ENCODE measurements at places on chromosomes 1 and 21. TPM values are rescaled to one million over a fixed set of nuclear protein-coding genes. Genes with fewer than 3 reads are reported as not detected.

DNA sequence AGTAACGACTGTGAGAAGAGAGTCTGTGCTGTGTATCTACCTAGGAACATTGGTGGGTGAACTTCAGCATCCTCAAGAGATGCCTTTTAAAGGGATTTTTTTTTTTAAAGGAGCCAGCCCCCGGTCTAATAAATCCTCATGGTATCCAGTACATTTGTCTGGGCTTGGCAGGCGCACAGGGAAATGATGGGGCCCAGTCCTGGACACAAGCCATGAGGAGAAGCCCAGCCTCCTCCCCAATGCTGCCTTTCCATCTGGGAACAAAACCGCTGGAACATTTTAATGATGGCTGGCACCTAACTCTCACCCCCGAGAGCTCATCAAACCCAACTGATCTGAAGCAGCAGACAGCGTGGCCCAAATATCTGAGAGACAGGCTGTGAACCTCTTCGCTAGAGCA is 64.2 kb downstream of the ACOT7 start:
- H3K36me3 ChIP-seq = no peaks in the 10 kb centered on the region
- DNase-seq = no peak
- H3K27ac ChIP-seq = no peak overlapping the region
- no peak overlapping the region for H3K4me3 ChIP-seq
- no peaks in the 10 kb centered on the region for H3K27me3 ChIP-seq

- H3K4me1 ChIP-seq = no peaks in the 10 kb centered on the region
- no peaks in the 10 kb centered on the region for H3K27me3 ChIP-seq
- H3K36me3 ChIP-seq = no peaks in the 10 kb centered on the region
Measured at GRCh38 chr1:54417123-54417522, 10.9 kb upstream of the SSBP3 start.

DNA sequence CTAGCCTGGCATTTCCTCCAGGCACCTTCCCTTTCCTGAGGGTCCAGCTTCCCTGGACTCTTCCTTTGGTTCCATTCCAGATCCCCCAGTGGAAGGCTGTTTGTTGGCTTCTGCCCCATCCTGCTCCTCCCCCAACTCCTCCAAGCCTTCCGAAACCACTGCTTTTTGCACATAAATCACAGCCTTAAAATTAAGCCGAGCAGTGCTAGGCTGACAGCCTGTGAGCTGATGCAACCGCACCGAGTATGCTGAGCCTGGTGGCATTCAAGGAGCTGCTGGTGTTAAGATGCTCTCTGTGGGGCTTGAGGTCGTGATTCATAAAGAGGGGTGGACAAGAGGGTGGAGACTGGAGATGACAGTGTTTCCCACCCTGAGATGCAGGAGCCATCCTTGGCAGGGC is 266.6 kb upstream of the C1orf174 start:
- no peak overlapping the region for H3K4me3 ChIP-seq
- H3K27me3 ChIP-seq = no peaks in the 10 kb centered on the region

DNA sequence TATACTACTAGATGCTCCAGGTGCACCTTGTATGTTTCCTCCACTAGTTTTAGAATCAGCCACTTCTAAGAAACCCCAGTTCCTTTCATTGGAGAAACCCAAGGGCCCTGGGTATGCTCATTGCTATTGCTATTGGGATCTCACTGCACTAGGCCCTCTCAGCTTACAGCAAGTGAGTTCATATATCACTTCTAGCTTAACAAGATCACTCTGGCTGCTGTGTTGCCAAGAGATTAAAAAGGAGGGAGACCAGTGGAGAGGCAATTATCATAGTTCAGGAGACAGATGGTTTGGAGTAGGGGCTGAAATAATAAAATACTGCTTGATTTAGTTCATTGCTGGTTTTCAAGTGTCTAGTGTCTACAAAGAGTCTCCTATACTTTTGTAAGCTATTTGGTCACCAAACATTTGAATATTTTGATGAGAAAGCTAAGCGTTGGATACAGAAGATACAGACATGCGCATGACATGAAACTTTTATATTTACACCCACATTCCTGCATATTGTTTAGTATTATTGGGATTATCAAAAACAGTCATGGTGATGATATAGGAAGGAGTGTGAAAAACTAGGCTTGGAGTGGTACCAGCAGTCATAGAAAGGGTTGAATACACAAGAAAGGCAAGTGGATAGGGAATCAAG is 671.9 kb downstream of the ADGRL2 start:
- H3K4me1 ChIP-seq = no peaks in the 10 kb centered on the region
- no peak for DNase-seq
- no peaks in the 10 kb centered on the region for H3K27me3 ChIP-seq

GRCh38 chr1:2425892-2426291 is 13.5 kb upstream of the PEX10 start:
- H3K27ac ChIP-seq = no peak overlapping the region
- no peaks in the 10 kb centered on the region for H3K27me3 ChIP-seq
- no peaks in the 10 kb centered on the region for H3K36me3 ChIP-seq
- no peak overlapping the region for H3K4me3 ChIP-seq
- no peaks in the 10 kb centered on the region for H3K4me1 ChIP-seq
- no peak for DNase-seq

DNA sequence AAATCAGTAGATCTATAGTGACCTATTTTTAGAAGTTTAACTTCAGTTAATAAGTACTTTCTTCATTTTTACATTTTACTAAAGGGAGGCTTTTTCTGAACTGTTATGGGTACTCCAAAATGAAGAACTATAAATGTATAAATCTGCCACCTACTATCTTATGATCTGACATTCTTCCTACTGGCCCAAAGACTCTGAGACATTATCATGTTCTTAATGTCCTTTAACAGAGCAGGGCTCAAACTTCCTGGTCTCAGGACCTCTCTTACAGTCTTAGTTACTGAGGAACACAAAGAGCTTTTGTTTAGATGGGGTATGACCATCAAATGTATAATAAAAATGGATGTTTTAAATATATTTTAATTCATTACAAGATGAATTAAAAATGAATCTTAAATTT is 8.9 kb downstream of the TRIM33 start:
- no peak overlapping the region for H3K4me3 ChIP-seq
- H3K27me3 ChIP-seq = no peaks in the 10 kb centered on the region
- no peak for DNase-seq
- H3K36me3 ChIP-seq = no peaks in the 10 kb centered on the region

GRCh38 chr1:79364896-79365295 is 358.4 kb upstream of the ADGRL4 start:
- H3K27ac ChIP-seq = no peak overlapping the region
- no peak for DNase-seq
- H3K4me1 ChIP-seq = no peaks in the 10 kb centered on the region
- no peak overlapping the region for H3K4me3 ChIP-seq

DNA sequence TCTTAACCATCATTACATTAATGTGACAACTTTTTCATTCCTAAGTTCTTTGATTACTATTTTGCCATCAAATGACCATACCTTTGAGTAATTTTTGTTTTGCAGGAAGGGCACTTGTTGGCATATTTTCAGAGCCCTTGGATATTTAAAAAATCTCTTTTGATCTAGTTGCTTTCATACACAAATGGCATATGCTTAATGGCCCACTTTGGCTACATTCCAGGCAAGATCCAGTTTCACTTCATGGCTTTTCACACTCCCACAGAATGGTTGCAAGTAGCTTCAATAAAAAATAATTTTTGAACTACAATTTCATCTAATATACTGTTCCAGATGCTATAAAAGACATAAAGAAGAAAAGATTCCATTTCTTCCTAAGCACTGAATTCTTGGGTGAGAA is 18.1 kb downstream of the ADAM30 start:
- no peaks in the 10 kb centered on the region for H3K4me1 ChIP-seq
- H3K4me3 ChIP-seq = no peak overlapping the region
- no peaks in the 10 kb centered on the region for H3K36me3 ChIP-seq

DNA sequence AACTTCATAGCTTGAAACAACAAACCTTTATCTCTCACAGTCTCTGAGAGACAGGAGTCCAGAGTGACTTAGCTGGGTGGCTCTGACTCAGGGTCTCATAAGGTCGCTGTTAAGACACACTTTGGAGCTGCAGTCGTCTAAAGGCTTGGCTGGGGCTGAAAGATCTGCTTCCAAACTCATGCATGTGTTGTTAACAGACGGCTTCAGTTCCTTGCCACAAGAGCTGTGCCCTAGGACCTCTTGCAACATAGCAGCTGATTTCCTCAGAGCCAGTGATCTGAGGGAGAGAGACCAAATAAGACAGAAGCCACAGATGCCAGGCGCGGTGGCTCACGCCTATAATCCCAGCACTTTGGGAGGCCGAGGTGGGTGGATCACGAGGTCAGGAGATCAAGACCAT is 176.8 kb downstream of the DISC1 start:
- H3K4me1 ChIP-seq = no peaks in the 10 kb centered on the region
- H3K27ac ChIP-seq = no peak overlapping the region
- no peak overlapping the region for H3K4me3 ChIP-seq
- no peaks in the 10 kb centered on the region for H3K36me3 ChIP-seq
- H3K27me3 ChIP-seq = no peaks in the 10 kb centered on the region
- DNase-seq = no peak

- no peaks in the 10 kb centered on the region for H3K4me1 ChIP-seq
- no peaks in the 10 kb centered on the region for H3K27me3 ChIP-seq
- H3K4me3 ChIP-seq = no peak overlapping the region
- H3K36me3 ChIP-seq = no peaks in the 10 kb centered on the region
Measured at GRCh38 chr1:227725046-227725445, 10.1 kb downstream of the JMJD4 start.

DNA sequence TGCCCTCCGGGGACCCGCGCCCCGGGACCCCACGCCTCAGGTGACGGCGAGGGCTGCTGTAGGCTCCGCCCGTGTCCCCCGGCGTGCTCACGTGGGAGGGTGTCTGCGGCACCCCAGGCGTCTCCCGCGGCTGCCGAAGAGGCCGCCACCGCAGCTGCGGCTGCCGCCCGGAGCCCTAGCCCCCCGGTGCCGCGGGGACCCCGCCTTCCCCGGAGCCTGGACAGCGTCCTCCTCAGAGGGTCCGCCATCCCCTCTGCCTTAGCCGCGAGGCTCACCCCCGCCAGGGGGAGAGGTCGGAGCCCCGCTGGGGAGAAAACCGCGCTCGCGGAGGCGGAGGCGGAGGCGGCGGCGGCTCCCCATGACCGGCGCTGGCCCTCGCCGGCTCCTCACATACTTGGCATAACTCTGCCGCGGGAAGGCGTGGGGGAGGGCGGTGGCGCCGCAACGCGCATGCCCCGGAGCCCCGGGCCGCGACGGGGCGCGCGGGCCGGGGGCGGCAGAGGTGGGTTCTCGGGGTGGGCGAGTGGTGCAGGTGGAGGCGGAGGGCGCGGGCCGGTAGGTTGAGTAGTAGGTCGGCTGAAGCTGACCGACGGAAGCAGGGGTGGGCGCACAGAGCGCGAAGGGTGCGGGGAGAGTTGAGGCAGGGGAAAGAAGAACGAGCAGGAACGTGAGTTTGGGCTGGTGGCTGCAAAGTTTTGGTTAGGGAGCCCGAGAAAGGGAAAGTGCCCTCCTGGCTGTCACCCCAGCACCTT is 700 bp upstream of the SYDE2 start:
- H3K27ac ChIP-seq = peak overlapping the region; percentile 97
- H3K36me3 ChIP-seq = no peaks in the 10 kb centered on the region
- H3K27me3 ChIP-seq = no peaks in the 10 kb centered on the region
- H3K4me3 ChIP-seq = peak overlapping the region; percentile 94
- DNase-seq = peak; percentile 89
- peaks cover 6% of the 10 kb centered on the region for H3K4me1 ChIP-seq

GRCh38 chr1:211601159-211601558 is 22.2 kb upstream of the SLC30A1 start:
- H3K27me3 ChIP-seq = no peaks in the 10 kb centered on the region
- no peak overlapping the region for H3K27ac ChIP-seq
- H3K4me3 ChIP-seq = no peak overlapping the region
- no peaks in the 10 kb centered on the region for H3K4me1 ChIP-seq
- DNase-seq = no peak
- H3K36me3 ChIP-seq = no peaks in the 10 kb centered on the region

DNA sequence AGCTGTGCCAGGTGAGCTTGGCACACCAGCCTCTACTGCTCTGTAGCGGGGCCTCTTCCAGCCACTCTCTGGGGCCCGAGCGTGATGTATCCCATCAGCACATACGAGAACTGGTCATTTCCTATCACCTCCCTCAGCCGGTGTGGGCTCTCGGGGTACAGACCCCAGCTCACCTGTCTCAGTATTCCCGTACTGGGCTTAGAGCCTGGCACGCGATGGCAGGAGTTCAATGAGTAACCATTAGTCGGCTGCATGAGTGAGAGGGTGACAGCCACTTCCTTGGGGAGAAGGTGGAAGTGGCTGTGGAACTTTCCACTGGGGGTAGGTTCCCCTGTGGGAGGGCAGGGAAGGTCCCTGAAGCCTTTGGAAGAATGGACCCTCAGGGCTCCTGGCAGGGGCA is 46.1 kb downstream of the ECE1 start:
- H3K27me3 ChIP-seq = no peaks in the 10 kb centered on the region
- peak; percentile 61 for DNase-seq
- H3K4me3 ChIP-seq = no peak overlapping the region
- H3K36me3 ChIP-seq = no peaks in the 10 kb centered on the region
- peaks cover 22% of the 10 kb centered on the region for H3K4me1 ChIP-seq

DNA sequence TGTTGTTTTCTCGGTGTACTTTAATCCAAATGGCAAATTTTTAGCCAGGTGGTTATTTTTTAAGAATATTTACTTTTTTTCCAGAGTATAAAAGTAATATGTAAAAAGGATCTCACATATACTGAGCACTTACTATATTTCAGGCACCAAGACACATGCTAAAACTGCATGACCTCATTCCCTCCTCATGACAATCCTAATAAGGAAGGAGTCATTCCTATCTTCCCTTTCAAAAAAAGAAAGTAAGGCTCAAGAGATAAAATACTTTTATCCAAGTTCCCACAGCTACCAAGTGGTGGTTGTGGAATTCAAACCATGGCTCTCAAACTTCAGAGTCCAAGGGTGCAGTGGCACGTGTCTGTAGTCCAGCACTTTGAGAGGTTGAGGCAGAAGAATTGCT is 19.4 kb downstream of the ATP2B4 start:
- H3K27ac ChIP-seq = no peak overlapping the region
- DNase-seq = no peak
- no peak overlapping the region for H3K4me3 ChIP-seq
- no peaks in the 10 kb centered on the region for H3K27me3 ChIP-seq
- H3K36me3 ChIP-seq = no peaks in the 10 kb centered on the region
- no peaks in the 10 kb centered on the region for H3K4me1 ChIP-seq

GRCh38 chr1:111967886-111968285 is 21.6 kb downstream of the KCND3 start:
- no peaks in the 10 kb centered on the region for H3K36me3 ChIP-seq
- DNase-seq = no peak
- H3K27ac ChIP-seq = no peak overlapping the region
- H3K4me1 ChIP-seq = no peaks in the 10 kb centered on the region

GRCh38 chr1:13892671-13893325 is 192.8 kb downstream of the PRDM2 start:
- peak overlapping the region; percentile 30 for H3K4me3 ChIP-seq
- peaks cover 6% of the 10 kb centered on the region for H3K4me1 ChIP-seq
- DNase-seq = no peak
- H3K27me3 ChIP-seq = peaks cover 3% of the 10 kb centered on the region

- no peaks in the 10 kb centered on the region for H3K36me3 ChIP-seq
- no peaks in the 10 kb centered on the region for H3K4me1 ChIP-seq
- no peak for DNase-seq
- H3K27me3 ChIP-seq = no peaks in the 10 kb centered on the region
- no peak overlapping the region for H3K4me3 ChIP-seq
Measured at GRCh38 chr21:41011951-41012366, 156.0 kb upstream of the BACE2 start.

- no peaks in the 10 kb centered on the region for H3K4me1 ChIP-seq
- no peak overlapping the region for H3K4me3 ChIP-seq
- no peak overlapping the region for H3K27ac ChIP-seq
- no peaks in the 10 kb centered on the region for H3K36me3 ChIP-seq
- DNase-seq = no peak
Measured at GRCh38 chr1:40973912-40974311, 5.6 kb upstream of the CTPS1 start.

The TMOD4 gene
- not detected for total RNA-seq

The DCST1 gene
- total RNA-seq = not detected

The PSRC1 gene
- total RNA-seq = 3.0 TPM

The DMRTA2 gene
- not detected for total RNA-seq

The AMY1B gene
- 1.6 TPM for total RNA-seq

Data from pancreas (tissue), 10 donors.